ENCODE measurements at places on chromosomes 3 and 15. TPM values are rescaled to one million over a fixed set of nuclear protein-coding genes. Genes with fewer than 3 reads are reported as not detected.

The DNAJA4 gene
- total RNA-seq, result 39.2 TPM

The BSN gene
- 0.07 TPM for total RNA-seq

The SYNPR gene
- not detected for total RNA-seq

The NKIRAS1 gene
- total RNA-seq, result 1.1 TPM

The RTP4 gene
- 12.9 TPM for total RNA-seq

The SCN5A gene
- not detected for total RNA-seq
